ENCODE measurements at places on chromosomes 1 and 21.

DNA sequence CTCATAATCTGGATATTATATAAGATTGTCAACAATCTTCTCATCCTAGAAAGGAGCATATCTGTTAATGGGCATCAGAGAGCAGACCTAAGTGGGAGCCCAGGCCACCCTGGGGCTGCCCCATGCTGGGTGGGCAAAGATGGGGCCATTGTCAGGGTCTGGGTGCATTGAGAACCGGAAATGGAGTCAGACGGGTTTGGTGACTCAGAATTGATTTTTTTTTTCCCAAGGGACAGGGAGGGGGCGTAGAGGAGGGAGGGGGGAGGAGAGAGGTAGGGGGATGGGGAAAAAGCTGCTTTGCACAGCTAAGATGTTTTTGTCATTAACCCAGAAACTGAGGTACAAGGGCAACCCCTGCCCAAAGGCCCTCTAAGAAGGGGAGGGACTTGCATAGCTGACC, 1.3 kb downstream of the ATXN7L2 start:
- no peak for DNase-seq

GRCh38 chr1:56215771-56216170, 363.6 kb downstream of the PLPP3 start:
- DNase-seq, result no peak

DNA sequence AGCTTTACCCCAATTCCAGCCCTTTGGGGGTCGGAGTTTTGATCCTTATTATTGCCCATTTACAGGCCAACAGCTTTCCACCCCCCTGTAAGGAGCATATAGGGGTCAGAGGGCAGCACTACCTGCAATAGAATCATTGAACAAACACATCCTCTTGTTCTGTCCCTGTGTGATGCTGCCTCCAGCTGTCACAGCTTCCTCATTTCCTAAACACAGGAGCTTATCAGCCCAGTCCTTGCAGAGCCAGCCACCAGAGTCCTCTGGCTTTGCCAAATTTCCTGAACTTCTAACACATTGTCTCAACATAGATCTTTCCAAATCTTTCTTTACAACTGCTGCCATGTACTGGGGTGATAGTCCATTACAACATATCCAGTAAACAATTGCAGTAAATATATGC, 32.8 kb upstream of the PTBP2 start:
- DNase-seq, result no peak

GRCh38 chr1:15197591-15198447, 44.3 kb downstream of the TMEM51 start:
- no peak for DNase-seq

DNA sequence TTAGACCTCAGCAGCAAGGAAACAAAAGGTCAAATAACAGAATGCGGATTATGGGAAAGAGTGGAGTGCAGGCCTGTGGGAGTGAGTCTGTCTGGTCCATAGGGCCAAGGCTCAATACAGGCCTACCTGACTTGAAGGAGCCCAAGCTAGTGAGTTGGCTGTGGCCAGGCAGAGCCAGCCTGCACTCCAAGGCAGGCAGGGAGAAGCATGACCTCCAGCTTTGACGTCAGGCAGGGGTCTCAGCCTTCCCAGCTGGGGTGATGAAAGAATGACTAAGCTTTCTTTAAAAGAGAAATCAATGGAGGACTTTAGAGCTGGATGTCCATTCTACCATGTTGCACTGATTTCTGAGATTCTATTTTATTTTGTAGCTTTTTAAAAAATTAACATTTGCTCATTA, 62.8 kb downstream of the RHOU start:
- no peak for DNase-seq

DNA sequence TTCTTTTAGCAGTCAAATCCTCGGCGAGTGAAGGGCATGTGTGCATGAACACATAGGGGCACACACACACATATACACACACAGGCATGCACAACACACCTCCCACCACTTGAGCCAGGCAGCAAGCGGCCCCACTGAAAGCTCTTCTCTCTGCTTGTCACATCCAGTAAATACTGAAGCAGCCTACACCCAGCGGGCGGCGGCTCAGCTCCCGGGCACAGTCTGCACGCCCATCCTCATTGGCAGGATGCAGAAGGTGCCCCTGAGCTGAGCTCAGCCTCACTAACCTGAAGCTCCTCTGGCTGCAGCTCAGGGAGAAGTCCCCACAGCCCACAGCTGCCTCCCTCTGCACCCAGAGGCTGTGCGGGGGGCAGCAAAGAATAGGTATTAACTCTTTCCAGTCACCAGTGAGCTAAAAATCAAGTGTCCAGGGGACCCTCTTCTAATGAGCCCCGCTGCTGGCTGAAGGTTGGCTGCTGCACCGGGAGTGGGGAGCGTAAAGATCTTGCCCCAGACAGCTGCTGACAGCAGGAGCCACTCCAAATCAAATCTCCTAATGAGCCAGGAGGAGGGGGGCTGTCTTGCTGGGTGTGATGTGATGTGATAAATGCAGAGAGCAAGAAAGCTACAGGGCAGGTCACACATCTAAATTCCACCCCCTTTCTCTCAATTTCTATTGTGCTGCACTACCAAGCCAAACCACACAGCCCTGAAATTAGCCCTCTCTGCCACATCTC, 12.5 kb downstream of the RGS8 start:
- DNase-seq, result no peak

GRCh38 chr1:184324972-184325371, 61.9 kb upstream of the C1orf21 start:
- DNase-seq, result no peak

DNA sequence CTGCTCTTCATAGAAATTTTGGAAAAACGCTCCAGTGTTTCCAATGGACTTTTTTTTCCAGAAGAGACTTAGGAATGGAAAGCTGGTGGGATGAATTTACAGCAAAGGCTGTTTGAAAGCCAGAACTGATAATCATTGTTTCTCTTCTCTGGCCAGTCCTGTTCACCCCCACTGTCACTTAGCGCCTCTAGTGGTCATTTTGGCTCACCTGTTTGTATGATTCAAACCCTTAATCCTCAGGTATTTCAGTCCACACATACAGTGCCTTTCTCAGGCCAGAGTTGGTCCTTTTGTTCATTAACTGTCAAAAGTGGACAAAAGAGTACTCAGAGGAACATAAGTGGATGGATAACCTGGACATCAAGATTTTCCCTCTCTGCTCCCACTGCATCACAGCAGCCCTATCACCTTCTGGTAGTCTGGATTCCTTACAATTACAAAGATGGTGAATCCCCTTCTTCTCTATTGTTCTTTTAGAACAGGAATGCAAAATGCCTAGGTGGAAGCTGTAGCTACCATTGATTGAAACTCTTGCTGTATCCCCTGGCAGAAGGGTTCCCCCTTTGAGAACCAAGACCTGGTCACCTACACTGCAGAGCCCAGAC, 177.6 kb upstream of the OLFM3 start:
- DNase-seq, result no peak

- no peak for DNase-seq
These were observed at the start of gene PLA2G4A for GRCh38 chr1:186828611-186829454. Gene PLA2G4A, plus strand, starts transcription at chr1:186828949. Its CDS starts 25,406 bp downstream, at chr1:186854355.

DNA sequence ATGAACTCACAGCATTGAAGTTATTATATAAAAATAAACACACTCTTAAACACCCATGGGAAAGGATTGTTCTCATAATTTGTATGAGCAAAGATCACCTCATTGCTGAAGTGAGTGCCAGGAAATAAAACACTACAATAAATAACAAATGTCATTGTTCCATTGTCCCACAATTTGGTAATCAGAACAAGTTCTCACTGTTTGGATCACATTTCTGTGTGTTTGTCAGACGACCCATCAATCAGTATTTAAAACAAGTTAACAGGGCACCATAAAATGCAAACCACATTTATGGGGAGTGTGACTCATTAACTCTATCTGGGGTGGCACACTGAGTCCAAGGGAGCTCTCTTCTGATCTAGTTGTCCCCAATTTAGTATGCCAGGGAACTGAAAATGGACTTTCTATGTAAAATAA, 124.5 kb downstream of the PTPRC start:
- DNase-seq, result no peak

Data from T follicular helper cell (primary cell).